KG1 (cell line): ENCODE measurements at places on chromosomes 7 and 10.

- no peak for DNase-seq
These were observed 38.3 kb downstream of the WIPF3 start for GRCh38 chr7:29844559-29844958.

DNA sequence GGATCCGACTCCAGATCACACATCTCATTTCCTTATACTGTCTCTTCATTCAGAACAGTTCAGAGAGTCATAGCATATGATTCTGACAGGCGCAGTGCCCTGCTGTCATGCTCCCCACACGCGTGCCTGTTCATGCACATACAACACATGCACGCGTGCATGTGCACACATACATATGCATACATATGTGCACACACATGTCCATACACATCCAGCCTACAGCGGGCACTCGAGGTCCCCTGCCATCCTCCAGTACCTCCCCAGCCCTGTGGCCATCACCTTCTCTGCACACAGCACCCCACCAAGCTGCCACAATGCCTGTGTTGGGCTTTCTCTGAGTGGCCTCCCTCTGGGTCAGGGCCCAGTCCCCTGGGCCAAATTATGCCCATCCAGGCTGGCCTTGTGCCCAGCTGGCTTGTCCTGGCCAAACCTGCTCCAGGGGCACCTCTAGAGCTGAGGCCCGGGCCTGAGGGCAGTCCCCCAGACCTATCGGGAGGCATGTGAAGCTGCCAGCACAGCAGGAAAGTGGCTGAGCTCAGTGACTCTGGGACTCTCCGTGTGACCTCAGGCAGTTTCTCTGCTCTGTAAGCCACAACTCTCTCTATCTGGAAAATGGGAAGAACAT is 49.4 kb upstream of the RET start:
- no peak for DNase-seq

GRCh38 chr10:17479015-17479615 is 24.7 kb upstream of the ST8SIA6 start:
- DNase-seq = no peak

GRCh38 chr10:86172301-86172700 is 194.3 kb downstream of the GRID1 start:
- no peak for DNase-seq

GRCh38 chr7:47956220-47956619 is 8.0 kb upstream of the PKD1L1 start:
- DNase-seq = no peak

- DNase-seq = no peak
These were observed 4.6 kb downstream of the PALD1 start for GRCh38 chr10:70482982-70483760.

GRCh38 chr10:106147021-106147420 is 1017.5 kb downstream of the SORCS1 start:
- no peak for DNase-seq

- DNase-seq = no peak
These were observed 21.4 kb downstream of the KCNK18 start for GRCh38 chr10:117218654-117219053.

- DNase-seq = no peak
These were observed 121.6 kb downstream of the PRKAG2 start for GRCh38 chr7:151755131-151755801.

DNA sequence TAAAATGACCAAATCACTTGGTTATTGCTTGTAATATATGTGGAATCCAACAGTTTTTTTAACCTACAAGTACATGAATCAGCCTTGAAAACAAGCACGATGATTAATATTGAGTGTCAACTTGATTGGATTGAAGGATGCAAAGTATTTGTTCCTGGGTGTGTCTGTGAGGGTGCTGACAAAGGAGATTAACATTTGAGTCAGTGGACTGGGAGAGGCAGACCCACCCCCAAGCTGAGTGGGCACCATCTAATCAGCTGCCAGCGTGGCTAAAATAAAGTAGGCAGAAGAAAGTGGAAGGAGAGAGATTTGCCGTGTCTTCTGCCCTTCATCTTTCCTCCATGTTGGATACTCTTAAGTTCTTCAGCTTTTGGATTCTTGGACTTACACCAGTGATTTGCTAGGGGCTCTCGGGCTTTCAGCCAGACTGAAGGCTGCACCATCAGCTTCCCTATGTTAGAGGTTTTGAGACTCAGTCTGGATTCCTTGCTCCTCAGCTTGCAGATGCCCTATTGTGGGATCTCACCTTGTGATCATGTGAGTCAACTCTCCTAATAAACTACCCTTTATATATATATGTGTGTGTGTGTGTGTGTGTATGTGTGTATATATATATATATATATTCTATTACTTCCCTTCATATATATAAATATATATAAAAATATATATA is 118.4 kb upstream of the WDR11 start:
- DNase-seq = no peak

DNA sequence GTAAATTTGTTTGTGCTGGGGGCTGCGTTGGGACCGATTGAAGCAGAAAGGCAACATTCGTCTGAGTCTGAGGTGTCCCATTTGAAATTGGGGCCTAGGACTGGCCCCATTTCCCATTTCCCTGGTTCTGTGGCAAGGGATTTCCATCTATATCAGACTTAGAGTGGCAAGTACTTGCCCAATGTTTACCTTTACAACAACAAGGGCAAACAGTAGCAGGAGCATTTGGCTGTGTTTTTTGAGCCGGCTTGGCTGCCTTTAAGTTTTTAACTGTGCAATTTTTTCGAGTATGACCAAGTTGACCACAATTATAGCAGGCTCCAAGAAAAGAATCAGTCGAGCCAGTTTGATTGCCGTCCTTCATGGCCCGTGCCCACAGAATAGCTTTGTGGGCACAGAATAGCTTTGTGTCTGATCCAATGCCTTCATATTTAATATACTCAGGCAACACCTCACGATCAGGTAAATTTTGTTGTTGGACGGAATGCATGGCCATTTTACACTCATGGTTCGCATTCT is 4.7 kb upstream of the CYP17A1 start:
- DNase-seq = no peak

GRCh38 chr7:1720326-1720725 is 50.2 kb downstream of the ELFN1 start:
- DNase-seq = no peak

GRCh38 chr7:40697653-40698052 is 562.8 kb downstream of the SUGCT start:
- DNase-seq = no peak

DNA sequence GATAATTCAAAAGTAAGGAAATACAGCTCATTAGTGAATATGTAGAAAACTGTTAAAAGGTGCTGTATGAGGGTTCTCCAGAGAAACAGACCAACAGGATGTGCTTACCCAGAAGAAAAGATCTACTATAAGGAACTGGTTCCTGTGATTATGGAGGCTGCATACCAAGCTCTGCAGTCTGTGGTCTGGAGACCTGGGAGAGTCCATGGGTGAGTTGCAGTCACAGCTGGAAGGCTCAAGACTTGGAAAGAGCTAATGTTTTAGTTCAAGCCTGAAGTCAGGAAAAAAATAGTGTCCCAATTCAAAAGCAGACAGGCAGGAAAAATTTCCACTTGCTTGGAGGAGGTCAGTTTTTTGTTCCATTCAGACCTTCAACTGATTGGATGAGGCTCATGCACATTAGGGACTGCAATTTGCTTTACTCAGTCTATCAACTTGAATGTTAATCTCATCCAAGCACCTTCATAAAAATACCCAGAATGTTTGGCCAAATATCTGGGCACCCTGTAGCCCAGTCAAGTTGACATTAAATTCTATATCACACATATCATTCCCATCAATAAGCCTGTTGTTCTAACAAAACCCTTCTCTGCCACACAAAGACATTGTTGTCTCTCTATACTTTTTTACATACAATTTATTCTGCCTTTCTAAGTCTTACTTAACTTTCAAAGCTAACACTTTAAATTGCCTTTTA is 197.9 kb upstream of the KLF6 start:
- DNase-seq = no peak

GRCh38 chr10:121420006-121420405 is 178.2 kb downstream of the FGFR2 start:
- DNase-seq = no peak

GRCh38 chr7:13309535-13309934 is 622.1 kb downstream of the ARL4A start:
- no peak for DNase-seq

GRCh38 chr7:158033196-158033595 is 554.4 kb downstream of the PTPRN2 start:
- DNase-seq = no peak

GRCh38 chr10:119595676-119596515 is 868 bp downstream of the TIAL1 start:
- peak; percentile 17 for DNase-seq

- DNase-seq = no peak
These were observed 178.8 kb downstream of the NEURL1 start for GRCh38 chr10:103672345-103672744.

- no peak for DNase-seq
These were observed 221.7 kb downstream of the KLF6 start for GRCh38 chr10:3563298-3563697.

- DNase-seq = no peak
These were observed 643.7 kb downstream of the INHBA start for GRCh38 chr7:41058986-41059741.

DNA sequence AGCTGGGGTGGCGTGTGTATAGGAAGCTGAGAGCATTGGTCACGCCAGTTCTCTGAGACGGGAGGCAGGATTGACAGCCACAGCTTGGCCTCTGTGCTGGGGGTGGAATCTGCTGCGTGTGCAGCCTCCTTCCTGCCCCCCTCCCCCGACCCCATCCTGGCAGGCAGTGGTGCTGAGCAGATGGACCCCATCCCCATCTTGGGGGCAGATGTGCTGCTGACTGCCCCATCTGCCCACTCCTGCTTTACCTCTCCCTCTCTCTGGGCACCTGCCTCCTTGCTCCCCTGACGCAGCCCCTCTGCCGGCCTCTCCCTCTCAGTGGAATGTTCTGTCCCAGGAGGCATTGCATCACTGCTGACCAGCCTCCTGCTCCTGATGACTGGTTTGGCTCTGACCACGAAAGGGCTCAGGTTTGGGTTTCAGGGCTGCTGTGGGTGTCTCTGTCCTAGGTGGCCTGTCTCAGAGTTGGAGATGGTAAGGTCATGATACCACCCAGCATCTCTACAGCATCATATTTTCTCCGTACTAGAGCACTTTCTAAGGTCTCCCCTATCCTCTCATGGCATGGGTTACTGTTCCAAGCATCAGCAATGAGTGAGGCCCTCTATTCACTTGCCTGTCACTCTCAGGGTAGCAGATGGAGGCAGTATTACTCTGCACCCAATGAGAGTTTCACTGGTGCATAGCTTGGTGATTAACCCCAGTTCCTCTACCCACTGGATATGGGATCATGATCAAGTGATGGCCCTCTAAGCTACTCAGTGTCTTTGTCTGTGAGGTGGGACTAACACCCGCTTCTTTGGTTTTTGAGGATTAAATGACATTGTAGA is 81.9 kb downstream of the RBM20 start:
- no peak for DNase-seq

DNA sequence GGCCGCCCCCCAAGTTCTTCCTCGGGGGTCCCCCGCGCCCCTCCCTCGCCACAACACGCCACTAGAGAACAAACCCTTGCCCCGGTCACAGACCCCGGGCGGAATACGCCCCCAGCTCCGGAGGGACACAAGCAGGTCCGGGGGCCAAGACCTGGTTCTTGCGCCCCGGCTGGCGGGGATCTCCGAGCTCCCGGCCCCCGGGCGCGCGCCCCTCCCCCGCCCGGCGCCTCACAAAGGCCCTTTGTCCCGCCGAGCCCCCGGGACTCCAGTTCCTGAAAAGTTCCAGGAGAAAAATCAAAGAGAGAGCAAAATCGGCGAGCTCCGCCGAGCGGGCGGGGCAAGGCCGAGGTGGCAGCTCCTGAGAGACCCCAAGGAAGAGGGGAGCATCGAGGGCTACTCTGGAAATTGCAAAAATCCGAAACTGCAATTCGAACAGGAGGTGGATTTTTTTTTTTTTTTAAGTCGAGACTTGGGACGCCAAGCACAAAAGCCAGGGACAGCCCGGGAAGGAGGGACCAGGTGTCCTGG is 4.0 kb downstream of the TNRC18 start:
- no peak for DNase-seq

GRCh38 chr10:90935581-90936275 is 14.8 kb upstream of the ANKRD1 start:
- no peak for DNase-seq

GRCh38 chr7:45890125-45890901 is 2.0 kb downstream of the IGFBP1 start:
- no peak for DNase-seq

GRCh38 chr10:27743012-27743876 is 2.4 kb downstream of the MKX start:
- DNase-seq = no peak

- no peak for DNase-seq
These were observed 10.6 kb downstream of the AUTS2 start for GRCh38 chr7:69608878-69609277.

GRCh38 chr10:115963848-115964247 is 309.2 kb downstream of the GFRA1 start:
- no peak for DNase-seq

- DNase-seq = no peak
These were observed 96.6 kb upstream of the KLF6 start for GRCh38 chr10:3881622-3882021.

DNA sequence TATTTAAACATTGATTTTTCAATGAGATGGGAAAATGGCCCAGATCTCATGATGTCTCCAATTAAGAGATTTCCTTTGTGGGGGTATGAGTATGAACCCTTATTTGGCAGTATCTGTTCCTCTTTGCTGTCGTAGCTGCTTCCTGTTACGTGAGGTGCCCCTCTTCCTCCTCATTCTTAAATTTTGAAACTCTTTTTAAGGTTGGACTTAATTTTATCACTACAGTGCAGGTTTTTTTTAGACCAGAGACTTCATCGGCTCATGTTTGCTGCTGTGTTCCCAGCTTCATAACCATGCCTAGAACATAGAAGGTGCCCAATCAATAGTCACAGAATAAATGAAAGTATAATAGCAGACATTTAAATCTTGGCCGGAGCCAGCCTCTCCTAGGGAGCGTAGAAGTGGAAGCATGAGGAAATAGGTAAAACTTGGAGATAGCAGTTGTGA is 2.4 kb downstream of the MIOS start:
- no peak for DNase-seq

- DNase-seq = no peak
These were observed 10.6 kb downstream of the SGMS1 start for GRCh38 chr10:50613150-50613549.

DNA sequence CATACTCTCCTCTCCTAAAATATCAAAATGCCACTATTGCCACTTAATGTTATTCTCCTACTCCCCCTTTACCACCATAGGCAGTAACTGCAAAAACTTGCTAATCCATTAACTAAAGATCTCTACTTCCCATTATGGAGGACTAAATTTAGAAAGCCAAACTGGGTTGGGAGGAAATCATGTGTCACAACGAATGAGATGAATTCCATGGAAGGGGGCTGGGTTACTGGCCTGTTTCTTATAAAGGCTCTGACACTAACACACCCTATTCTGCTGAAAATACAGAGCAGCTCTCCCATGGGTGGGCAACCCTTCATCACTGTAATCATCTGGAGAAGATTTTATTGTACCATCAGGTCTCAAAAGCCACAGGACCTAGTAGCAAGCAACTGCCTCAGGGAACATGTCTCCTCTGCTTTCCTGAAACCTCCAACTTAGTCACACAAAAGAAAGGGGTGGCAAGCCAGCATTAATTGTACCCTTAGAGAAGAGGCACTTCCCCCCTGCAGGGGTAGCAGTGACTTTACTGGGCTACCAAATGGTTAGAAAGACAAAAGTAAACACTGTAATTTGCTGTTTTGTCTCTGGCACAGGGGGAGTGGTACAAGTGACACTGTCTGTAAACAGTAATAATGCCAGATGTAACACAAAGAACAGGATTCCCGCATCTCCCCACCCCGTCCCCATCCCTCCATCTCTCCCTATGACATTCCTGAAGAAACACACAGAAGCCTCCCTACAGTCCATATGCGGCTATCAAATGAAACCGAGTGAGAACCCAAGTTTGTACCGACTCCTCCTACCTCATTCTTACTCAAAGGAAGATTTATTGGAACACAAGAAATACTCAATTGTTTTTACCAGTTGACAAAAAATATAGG is 81.6 kb downstream of the ARMH3 start:
- no peak for DNase-seq
